ENCODE measurements at places on chromosomes 2 and 18.
A peak's percentile ranks its signal among the peaks of the same experiment; 100 is the strongest.

- no peak for DNase-seq
Measured at GRCh38 chr2:14524803-14525080, 107.8 kb upstream of the LRATD1 start.

DNA sequence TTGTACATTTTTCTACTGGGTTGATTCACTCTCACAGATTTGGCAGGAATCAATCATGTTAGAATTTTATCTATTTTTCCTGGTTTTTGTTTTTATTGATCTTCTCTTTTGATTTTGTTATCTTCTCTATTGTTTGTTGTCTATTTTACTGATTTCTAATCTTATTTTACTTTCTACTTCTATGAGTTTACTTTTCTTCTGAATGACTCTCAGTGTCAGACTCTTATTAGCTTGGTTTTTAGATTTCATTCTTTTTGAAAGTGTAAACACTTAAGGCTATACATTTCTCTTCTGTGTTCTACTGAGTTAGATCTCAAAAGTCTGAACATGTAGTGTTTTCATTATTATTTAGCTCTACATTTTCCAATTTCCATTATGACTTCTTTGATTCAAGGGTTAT lies 47.1 kb downstream of the THOC1 start:
- no peak for DNase-seq

DNA sequence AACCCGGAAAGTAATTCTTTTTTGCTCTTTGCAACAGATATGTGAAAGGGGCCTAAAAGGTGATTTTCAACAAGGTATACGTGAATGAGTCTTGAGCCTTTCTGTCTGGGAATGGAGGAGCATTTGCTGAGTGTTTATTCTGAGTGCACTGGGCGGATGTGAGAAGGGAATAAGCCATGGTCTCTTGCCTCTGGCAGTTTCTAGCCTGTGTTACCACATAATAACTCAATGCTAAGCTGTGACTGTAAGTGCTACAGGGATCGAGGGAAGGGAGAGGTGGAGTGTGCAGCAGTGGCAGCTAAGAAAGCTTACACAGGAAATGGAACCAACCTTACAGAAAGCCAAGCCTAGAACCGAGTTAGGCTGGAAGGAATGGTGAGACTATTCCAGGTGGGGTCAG lies 444.3 kb downstream of the SLC4A3 start:
- DNase-seq, result no peak

DNA sequence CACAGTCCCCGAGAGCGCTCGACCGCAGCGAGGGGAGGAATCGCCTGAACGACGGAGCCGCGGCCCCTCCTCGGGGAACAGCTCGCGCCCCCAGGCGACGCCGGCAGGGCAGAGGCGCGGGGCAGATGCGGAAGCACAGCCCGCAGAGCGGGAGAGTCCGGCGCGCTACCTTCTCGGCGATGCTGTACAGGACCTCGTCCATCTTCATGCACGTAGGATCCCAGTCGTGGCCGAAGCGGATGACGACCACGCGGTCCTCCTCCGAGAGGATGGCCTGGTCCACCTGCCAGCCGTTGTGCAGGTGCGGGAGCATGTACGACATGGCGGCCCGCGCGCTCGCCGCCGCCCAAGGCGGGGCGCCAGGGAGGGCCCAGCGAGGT lies 302 bp downstream of the TXNL4A start:
- peak; percentile 41 for DNase-seq

- DNase-seq, result no peak
Measured at GRCh38 chr2:25293958-25294562, 47.7 kb downstream of the DNMT3A start.

GRCh38 chr18:55321265-55322177 lies 266.5 kb downstream of the TCF4 start:
- peak; percentile 1 for DNase-seq

- no peak for DNase-seq
Measured at GRCh38 chr2:95158441-95158840, 1.2 kb downstream of the ZNF514 start.

DNA sequence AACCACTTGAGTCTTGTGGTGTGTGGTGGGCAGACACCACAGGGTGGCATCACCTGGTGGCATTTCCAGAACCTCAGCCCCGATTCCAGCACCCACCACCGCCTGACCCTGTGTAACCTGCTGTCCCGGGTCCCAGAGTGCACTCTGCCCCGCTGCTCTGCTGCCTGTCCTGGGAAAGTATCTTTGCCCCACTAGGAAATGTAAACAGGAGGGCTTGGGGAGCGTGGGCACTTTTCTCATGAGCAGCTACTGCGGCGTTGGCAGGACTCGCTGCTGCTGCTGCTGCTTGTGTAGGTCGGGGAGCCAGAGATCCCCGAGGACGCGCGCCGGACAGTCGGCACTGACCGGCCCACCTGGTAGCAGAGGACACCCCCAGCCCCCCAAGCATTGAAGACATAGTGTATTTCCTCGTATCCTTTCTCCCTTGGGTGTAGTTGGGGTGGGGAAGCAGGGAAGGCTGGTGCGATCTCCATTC lies 13.4 kb downstream of the DTYMK start:
- DNase-seq, result no peak

DNA sequence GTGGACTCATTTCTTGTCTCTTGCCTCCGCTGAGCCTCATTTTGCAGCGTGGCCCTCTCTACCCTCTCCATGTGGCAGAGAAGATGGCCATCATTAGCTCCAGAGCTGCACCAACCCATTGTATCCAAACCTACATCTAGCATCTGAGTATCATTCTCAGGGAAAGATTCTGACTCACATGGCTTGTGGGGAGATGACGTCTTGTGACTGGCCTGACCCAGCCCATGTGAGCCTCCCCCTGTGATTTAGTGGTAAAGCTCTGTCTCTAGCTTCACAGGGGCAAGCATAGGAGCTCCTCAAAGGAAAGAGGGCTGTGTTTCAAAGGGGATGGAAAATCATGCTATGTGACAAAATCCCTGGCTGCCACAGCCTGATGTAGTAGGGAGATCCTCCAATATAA lies 87.4 kb upstream of the RBMS1 start:
- no peak for DNase-seq

DNA sequence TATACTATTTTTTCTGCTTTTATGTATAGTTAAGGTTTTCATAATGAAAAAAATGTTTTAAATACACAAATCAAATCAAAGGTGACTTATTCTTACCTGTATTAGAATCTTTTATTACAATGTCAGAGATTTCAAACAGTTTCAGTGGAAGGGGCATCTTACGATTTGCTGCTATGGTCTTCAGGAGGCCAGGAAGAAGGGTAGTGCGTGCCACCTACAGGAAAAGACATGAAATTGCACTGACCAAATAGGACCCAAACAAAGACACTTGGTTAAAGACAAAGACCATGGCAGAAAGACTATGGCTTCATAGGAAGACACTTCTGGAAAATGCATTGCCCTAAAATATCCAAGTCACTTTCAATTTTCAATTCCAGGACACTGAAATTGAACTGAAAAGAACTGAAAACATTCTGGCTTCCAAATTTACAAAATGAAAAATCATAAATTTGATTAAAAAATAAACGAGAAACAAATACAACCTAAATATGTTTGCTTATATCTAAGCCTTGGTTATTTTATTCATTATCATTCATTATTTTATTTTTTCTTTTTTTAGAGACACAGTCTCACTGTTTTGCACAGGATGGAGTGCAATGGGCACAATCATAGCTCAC lies 42.1 kb downstream of the FARSB start:
- DNase-seq, result no peak

DNA sequence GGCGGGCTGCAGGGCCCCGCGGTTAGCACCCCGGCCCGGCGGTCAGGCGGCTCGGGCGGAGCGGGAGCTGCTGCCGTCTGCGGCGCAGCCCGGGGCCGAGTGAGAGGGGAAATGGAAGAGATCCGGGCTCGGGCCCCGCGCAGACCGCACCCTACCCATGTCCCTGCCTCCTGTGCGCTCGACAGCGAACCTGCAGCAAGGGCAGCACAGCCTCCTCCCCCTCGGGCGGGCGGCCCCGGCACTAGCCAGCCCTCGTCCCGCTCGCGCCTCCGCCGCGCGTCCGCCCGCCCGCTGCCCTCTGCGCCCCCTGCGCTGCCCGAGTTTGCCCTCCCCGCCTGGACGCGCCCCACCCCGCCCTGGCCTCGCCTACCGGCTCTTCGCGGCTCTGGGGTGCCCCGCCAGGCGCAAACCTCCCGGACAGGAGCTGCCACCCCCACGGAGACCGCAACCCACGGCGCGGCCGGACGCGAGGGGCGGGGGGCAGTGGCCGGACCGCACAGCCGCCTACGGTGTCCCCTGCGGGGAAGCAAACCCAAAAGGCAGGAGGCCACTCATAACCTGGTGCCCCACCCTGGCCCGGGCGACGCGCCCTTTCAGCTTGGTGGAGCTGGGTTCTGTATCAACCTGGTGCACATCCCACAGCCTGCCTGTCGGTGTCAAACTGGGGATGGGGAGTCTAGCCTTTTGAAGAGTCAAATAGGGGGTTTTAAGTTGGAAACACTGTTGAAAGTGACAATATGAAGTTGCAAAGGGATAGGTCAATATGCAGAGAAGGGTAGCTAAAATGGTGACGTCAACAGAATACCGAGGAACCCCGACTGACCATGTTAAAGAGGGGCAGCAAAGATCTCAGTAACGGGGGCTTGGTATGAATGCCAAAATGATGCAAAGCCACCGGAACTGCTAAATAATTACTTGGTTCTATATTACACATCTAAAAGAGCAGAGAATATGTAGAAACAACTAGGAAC lies at the start of gene IHH:
TSS of gene IHH (minus strand) at position 101 of the 971 bp plus-strand sequence. CDS start 454 bp downstream, outside the sequence.
- DNase-seq, result no peak

DNA sequence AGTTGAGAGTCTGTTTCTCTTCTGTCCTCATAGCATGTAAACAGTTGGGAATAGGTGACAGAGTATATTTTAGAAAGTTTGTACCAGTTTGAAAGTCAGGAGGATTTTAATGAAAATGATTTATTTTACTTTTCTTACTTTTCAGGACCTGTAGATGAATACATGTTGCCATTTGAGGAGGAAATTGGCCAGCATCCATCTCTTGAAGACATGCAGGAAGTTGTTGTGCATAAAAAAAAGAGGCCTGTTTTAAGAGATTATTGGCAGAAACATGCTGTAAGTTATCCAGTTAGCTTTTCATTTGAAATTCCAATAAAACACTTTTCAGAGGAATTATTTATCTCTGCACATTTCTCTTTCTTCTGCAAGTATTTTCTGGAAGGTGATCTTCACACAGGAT lies 81.1 kb downstream of the ACVR2A start:
- no peak for DNase-seq

GRCh38 chr2:98835831-98836385 lies 100.1 kb downstream of the CRACDL start:
- DNase-seq, result no peak

- DNase-seq, result no peak
Measured at GRCh38 chr2:237496428-237496827, 9.4 kb downstream of the MLPH start.

GRCh38 chr2:5020116-5020875 lies 671.9 kb upstream of the SOX11 start:
- no peak for DNase-seq

GRCh38 chr18:3525870-3526420 lies 76.0 kb downstream of the TGIF1 start:
- DNase-seq, result peak; percentile 3

- no peak for DNase-seq
Measured at GRCh38 chr18:28541276-28541930, 364.5 kb upstream of the CDH2 start.

GRCh38 chr2:81282151-81282769 lies 977.7 kb upstream of the LRRTM1 start:
- DNase-seq, result no peak

DNA sequence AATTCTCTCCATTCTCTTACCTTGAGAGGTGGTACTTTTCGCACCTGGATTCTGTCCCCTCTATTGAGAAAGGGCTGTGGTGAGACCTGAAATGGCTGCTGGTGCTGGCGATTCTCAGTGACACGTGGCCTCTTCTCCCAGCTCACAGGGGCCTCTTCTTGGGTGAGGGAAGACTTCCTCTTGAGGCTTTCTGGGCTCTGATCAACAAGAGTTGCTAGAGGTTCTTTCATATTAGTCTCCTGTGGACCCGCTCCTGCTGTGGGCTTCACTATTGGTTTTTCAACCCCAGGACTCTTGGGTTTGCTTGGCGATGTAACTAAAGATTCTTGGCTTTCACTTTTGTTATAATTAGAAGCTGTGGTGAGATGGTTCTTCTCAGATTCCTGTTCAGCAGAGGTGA lies 76.3 kb upstream of the DTNB start:
- DNase-seq, result no peak

- no peak for DNase-seq
Measured at GRCh38 chr2:117127680-117128079, 686.8 kb upstream of the DDX18 start.

DNA sequence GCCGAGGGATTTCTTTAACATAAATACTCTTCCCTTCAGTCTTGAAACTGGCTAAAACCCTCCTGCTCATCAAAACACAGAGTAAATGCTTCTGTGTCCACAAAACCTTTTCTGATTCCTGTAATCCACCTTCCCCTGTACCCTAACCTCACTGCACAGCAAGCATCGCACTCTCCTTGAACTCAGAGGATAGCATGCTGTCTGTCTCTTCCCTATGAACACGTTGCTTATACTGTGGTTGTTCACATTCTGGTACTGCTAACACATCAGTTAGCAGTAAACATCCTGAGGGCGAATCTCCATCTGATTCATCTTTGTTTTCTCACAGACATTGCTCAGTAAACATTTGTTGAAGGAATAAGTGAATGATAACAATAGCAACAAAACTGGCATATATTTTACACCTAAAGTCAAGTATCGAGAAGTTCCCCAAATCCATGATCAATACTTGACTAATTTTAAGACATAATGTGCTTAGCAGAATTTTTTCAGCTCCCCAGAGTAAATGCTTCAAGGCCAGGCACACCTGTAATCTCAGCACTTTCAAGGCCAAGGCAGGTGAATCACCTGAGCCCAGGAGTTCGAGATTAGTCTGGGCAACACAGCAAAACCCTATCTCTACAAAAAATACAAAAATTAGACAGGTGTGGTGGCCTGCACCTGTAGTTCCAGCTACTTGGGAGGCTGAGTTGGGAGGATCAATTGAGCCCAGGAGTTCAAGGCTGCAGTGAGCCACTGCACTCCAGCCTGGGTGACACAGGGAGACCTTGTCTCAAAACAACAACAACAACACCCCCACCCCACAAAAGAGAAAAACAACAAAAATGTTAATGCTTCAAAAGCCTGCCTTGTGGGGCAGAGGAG lies 45.6 kb upstream of the LPIN2 start:
- no peak for DNase-seq

DNA sequence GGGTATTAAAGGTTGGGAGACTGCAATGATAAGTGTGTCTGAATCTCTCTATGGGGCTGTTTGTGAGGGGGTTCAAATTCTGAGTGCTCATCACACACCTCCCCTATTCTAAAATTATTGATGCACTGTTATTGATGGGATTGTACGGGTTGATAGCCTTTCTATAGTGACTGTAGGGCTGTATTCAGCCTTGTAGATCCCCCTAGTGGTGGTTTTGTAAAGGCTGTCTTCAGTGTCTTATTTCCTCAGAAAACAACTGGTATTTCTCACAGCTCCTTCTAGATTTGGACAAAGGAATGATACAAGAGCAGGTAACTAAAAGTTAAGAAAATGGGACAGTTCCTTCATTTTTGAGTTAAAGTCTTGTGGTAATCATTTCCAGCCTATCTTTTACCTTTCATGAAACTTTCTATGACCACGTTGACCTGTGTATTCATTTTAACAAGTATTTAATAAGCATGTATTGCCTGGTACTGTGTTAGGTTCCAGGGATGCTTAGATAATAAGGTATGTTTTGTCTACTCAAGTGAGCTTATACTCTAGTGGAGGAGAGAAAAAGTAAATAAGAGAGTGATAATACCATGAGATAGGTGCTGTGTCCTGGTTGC lies 21.2 kb downstream of the SMAD4 start:
- no peak for DNase-seq

Data from activated CD8-positive, alpha-beta memory T cell treated with anti-CD3 and anti-CD28 coated beads for 48 hours (primary cell).